ENCODE measurements at places on chromosomes 5 and 9.

- no peak for DNase-seq
Measured at GRCh38 chr5:84032324-84032723, 311.7 kb upstream of the HAPLN1 start.

DNA sequence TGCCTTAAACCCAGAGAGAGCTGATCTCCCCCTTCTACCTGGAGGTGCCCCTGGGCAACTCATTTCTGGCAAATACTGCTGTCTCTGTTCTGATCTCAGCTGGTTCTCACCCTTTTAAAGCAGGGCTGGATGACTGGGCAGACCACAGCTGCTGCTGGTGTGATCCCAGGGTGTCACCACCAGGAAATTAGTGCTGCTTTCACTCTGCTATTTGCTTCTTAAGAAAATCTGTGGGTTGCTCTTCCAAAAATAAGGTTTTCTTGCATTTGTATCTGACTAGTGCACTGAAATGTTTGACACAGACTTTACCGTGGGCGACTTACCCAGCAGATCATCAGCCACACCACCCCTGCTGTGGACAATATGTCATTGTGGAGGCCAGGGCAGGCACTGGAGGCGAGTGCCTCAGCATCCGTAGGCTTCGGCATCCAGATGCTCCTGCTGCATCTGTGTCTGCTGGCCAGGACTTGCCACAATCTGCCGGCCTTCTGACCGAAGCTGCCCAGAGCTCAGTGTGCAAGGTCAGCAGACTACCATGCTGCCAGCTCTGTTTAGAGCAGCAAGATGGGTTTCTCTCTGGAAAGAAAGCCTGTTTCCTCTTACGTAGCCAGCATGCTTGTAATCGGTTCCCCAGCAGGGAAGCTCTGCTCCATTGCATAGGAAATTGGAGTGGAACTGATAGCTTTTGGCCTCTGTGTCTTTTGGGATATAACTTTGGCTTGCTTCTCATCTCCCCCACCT is 13.6 kb downstream of the ARHGAP26 start:
- DNase-seq = peak; percentile 27

GRCh38 chr5:77641963-77642737 is 3.6 kb upstream of the OTP start:
- no peak for DNase-seq

DNA sequence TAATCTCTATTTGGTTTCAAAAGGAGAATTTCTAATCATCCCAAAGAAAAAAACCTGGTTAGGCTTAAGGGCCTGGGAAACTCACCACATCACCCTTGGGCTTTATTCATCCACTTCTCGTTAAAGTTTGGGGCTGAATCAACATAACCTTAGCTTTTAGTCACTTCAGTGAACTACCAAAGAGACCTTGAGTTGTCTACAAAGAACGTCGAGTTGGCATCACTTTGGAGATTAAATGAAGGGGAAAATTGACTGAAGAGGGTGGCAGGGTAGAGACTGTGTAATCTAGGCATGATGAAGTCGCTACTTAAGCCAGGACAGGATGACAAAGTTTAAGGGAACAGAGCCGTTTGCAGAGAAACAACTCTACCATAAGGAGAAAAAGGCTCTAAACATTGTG is 341.4 kb downstream of the RAB3C start:
- DNase-seq = no peak

DNA sequence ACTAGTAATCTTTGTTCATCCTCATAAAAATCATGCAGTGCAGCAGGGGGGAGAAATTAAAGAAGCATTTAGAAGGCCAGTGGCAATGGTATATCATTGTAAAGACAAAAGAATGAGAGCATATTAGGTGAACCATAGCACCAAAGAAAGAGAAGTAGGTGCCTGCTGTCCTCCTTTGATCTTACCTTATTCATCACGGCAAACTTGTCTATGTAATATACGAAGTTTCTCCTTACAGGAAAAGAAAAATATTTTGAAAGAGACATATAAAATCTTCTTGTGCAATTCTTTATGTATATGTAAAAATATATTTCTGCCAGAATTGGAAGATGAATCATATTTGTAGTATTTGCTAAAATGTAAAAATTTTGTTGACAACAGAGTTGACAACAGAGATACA is 411.3 kb upstream of the ARRDC3 start:
- no peak for DNase-seq

- no peak for DNase-seq
Measured at GRCh38 chr5:112161392-112161748, 257.7 kb downstream of the EPB41L4A start.

DNA sequence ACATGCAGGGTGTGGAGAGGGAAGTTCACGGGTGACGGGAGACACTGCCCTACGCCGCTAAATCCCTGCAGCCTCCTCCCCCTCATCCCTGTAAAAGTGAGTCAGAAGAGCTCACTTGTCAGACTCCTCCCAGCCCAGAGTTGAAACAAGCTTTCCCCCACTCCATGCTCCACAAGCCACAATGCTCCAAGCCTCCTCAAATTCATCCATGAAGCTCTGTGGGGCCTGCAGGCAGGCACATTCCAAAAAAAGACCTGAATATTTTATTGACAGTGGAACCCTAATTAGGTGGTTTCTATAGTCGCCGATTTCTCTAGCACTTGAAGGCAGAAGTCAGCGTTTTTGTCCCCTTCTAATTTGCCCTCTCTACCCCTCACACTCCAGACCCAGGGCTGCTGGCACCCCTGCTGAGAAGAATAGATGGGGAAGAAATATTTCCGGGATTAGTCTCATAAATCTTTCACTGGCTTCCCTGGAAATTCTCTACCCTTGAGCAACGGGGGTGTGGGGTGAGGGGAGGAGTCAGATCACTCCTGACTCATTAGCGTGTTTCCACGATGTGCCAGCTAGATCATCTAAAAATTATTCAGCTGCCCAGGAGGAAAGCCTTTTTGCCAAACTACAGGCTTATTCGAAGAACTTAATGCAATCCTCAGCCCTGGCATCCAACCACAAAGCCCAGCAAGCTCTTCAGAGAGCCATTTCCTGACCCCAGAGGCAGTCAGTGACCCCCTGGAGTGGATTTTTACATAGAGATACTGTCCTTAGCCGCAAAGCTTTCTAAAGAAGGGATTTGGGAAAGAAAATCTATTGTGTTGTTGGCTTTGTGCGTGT is 97.1 kb downstream of the ENC1 start:
- DNase-seq = peak; percentile 53

DNA sequence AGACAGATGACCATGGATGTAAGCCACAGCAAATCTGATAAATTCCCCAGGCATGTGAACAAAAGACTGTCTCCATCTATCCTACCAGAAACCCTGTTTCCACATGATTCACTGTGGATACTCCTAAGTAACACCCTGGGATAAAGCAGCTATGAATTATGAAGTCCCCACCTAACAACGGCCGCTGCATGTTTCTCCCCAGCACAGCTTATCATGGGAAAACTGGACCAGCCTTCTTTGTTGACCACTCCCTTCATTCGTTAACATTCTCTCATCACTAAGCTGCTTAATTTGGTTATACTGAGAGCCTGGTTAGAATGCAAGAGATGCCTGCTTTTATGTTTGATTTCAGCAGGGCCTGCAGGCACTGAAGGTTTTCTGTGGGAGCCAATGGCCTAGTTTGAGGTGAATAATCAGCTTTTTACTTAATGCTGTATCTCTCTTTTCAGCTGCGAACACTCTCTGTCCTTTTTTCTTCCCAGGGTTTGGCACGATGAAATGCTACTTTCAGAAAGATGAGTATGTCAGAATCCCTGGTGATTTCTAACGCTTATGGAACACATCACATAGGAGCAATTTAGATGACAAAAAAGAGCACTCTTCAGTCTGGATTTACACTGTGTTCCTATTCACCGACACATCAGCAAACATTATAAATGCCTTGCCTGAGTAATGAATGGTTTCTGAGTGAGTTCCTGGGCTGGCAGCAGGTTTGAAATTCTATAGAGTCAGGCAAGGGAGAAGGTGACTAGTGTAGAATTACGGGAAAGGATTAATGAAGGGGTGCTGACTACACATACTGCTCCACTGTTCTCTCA is 318.4 kb upstream of the ZNF608 start:
- no peak for DNase-seq

DNA sequence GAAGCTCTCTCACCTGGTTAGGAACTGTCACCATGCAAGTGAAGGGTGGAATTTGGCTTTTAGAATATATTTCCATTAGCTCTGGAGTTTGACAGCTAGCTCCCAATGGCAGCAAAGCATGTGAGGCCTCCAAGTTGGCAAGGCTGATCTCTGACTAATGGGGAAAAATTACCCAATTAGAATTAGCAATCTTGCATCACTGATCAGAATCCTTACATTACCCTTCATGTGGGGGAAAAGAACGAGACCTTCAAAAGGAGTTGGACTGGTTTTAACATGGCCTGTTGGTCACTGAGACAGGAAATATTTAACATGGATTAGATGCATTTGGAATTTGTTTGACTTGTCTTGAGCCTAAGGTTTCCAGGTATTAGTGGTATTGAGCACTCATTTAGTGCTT is 192.3 kb upstream of the GDNF start:
- DNase-seq = no peak

DNA sequence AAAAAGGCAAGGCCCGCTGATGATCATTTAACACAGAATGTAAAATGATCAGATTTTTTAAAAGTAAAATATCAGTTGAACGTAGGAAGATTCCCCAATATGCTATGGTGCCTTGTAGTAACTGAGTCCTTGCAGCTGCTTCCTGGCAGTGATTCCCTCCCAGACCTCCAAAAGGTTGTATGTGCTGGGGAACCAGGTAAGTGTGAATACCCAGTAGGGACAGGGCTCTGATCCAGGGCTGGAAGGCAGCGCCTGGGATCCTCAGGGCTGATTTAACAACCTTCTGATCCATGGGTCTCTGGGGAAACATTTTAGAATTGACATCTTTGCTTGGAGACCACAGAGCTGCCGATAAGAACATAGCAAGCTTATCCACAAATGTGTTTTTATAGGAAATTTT is 76.7 kb upstream of the IL6ST start:
- no peak for DNase-seq

DNA sequence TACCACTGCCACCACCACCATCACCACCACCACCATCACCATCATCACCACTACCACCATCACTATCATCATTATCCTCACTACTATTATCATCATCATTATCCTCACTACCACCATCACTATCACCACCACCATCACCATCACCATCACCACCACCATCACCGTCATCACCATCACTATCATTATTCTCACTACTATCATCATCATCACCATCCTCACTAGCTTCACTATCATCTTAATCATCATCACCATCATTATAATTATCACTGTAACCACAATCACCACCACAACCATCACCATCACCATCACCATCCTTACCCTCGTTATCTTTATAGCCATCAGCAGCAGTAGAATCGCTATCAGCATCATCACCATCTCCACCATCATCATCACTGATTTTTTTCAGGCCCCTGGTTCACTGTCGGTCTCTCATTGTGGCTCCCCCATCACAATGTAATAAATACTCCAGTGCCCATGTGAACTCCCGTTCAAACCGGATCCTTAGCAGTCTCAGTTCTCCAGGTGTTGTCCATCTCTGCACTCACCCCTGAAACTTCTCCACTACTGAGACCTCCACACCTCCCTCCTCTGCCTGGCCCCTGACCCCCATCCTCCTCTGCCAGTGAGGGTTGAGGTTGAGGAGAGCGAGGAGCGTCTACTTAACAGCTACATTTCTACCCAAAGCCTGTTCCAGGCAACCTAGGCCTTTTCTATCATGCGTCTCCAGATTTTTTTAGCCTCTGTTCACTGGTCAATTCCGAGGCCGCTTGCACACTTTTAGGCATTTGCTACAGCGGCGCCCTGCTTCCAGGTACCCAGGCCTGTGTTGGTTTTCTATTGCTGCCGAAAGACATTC is 238.2 kb downstream of the PBX3 start:
- no peak for DNase-seq

- no peak for DNase-seq
Measured at GRCh38 chr5:132592521-132592920, 35.7 kb downstream of the RAD50 start.

GRCh38 chr5:97085459-97086181 is 56.8 kb downstream of the LIX1 start:
- no peak for DNase-seq

- DNase-seq = no peak
Measured at GRCh38 chr5:97163360-97163764, 19.7 kb downstream of the RIOK2 start.

- peak; percentile 65 for DNase-seq
Measured at GRCh38 chr5:114055318-114056184, 306.3 kb upstream of the KCNN2 start.

GRCh38 chr5:149576021-149576420 is 5.3 kb upstream of the ARHGEF37 start:
- DNase-seq = no peak

DNA sequence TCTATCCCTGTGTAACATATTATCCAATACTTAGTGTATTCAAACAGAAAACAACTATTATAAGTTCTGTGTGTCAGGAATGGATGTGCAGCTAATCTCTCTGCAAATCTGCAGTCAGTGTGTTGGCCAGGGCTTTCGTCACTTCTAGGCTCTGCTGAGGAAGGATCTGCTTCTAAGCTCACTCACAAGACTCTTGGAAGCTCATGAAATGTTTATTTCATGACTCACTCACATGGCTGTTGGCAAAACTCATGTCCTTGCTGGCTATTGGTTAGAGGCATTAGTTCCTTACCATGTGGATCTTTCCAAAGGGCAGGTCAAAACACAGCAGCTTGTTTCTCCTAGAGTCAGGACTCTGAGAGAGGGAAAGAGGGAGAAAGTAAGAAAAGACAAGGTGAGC is 367.4 kb upstream of the SMARCA2 start:
- no peak for DNase-seq

- DNase-seq = no peak
Measured at GRCh38 chr9:115146581-115147021, 28.6 kb upstream of the TNC start.

DNA sequence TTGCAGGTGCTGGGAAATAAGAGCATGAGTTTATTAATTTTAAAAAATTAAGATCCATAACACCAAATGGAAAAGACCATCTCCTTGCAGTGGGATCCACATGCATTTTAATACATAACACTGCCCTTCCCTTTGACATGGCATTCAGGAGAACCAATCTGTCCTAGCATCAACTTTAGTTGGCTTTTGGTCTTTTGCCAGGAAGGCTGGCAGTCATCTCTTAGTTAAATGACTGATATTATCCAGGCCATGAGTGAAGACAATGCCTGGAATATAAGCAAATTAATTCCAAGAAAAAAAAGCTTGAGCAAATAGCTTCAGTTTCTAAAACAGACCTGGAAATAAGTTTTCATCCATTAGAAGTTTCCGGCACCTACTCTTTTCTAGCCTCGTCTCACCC is 55.1 kb upstream of the OTULINL start:
- no peak for DNase-seq

GRCh38 chr9:116163293-116164055 is 9.9 kb downstream of the PAPPA start:
- DNase-seq = no peak

GRCh38 chr5:158351485-158352125 is 492.7 kb upstream of the CLINT1 start:
- no peak for DNase-seq

- DNase-seq = no peak
Measured at GRCh38 chr9:136193891-136194279, 11.0 kb downstream of the LHX3 start.

Measured in head of caudate nucleus (tissue), 42 donors.